ENCODE measurements at places on chromosomes 2 and 18.
A peak's percentile ranks its signal among the peaks of the same experiment; 100 is the strongest.

DNA sequence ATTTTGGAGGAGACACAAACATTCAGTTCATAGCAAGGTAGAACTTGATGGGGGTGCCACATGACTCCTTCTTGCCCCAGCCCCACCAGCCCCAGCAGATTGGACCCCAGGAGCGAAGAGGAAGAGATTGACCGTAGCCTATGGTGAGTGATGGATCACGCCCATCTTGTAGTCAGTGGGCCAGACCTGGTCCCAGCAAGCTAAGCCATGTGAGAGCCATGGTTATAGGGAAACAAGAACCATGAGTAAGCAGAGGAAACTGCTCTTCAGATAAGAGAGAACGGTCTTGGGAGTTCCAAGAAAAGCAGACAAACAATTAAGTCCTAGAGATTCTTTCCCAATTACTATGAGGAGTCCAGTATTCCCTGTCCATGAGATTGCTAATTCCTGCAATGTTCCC, 4.6 kb upstream of the TCF4 start:
- no peak for DNase-seq

DNA sequence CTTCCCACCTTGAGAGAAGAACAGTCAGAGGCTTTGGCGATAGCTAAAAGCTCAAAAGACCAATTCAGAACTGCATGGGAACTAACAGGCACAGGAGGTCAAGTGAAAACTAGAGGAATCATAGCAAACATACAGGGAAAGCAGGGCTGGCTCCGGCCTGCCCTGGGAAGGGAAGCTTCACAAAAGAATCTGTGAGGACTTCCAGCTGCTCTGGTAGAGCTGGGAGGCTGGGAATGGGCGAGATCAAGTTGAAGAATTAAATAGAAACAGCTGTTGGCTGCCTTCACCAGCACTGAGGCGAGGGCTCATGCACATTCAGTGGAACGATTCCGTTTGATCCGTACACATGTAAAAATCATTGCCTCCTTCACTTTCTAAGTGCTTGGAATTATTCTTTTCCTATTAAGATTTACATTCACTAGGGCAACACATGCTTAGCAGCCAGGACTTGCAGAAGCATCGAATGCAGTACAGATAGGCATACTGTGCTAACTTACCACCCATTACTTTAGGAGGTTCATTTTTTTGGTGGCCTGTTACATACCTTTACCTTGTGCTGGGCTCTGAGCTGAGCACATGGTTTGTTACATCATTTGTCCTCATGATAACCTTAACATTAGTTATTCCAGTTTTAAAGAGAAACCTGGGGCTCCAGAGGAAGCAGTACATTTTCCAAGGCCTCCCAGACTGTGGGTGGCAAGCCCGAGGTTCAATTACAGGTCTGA, 125.4 kb upstream of the RNF152 start:
- DNase-seq, result no peak

DNA sequence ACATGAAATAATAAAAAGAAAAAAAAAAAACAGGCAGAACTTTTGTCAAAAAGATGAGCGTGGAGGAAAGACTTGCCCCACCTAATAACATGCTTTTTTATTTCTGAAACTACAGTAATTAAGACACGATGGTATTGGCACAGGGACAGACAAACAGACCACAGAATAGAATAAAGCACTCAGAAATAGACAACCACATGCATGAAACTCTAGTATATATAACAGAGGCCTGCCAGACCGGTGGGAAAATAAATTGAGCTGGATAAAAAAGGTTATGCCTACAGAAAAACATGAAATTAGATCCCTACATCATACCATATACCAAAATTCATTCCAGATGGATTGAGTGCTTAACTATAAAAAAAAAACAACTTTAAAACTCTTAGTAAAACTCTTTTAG, 163.1 kb downstream of the NRP2 start:
- DNase-seq, result no peak

DNA sequence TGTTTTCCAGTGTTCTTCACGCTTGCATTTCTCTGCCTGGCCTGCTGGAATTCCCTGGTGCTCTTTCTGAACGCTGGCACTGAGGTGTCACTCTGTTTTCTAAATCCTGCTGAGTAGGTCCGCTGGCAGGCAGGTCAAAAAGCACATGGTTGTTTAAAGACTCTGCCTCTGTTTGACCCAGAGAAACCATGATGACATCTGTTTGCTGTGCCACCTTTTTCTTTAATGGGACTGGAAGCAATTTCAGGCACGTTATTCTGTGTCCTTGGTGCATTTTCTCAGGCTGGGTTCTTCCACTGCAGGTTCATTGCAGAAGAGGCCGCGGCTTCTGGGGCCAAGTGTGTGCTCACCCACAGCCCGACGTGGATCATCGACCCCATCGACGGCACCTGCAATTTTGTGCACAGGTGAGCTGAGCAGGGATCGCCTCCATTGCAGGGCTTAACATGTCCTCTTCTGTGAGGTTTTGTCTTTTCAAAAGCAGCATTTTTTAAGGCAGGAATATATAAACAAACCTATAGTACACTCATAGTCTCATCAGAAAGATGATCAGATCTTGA, 28.4 kb downstream of the IMPA2 start:
- DNase-seq, result no peak

DNA sequence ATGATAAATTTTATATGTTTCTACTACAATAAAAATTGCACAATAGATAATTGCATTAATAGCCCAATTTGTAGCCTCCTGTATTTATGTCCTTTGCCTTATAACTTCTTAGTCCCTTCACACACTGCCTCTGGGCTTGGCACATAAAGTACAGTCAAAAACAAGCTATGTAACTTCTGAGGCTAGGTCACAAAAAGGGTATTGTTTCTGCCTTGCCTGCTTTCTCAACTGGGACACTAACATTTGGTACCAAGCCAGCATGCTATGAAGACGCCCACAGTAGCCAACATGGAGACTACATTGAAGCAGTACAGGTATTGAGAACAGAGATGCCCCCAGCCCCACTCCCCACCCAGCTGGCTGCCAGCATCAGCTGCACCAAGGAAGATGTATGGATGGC, 5.4 kb upstream of the SLC3A1 start:
- DNase-seq, result no peak

DNA sequence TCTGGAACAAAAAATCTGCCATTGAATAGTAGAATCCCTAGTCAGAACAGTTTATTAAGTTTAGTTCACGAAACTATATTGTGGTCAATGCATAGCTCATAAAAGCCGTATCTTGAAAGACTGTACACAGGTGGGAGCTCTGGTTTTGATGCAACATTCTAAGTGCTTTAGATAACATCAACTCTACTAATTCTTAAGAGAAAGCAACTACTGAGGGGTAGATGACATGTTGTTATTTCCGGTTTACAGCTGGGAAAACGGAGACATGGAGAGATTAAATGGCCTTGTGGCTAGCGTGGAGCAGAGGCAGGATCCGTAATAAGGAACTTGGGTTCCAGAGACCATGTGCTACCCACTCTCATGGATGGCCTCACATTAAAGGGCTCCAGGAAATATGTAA, 4.2 kb upstream of the ITGA6 start:
- DNase-seq, result no peak

DNA sequence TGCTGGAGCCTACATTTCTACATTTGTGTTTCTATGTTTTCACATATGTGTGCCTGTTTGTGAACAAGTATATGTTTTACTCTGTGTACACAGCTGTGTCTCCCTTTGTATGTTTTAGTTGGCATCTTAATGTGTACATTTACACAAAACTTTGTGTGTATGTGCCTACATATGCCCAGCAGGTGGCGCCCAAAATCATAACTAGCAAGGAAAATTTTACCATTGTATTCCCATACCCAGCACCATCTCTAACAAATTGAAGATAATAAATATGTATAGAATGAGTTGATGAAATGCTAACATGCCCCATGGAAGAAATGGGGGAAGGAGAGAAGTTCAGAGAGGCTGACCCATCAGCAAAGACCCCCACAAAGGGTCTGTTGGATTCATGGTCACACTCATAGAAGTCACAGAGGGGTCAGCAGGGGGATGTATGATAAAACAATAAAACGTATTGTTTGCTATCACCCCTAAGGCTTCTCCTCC, 48.1 kb downstream of the PKDCC start:
- DNase-seq, result peak; percentile 50
